ENCODE measurements at places on chromosomes 1 and 21. TPM values are rescaled to one million over a fixed set of nuclear protein-coding genes. Genes with fewer than 3 reads are reported as not detected.

The PLEKHA6 gene
- 20.3 TPM for total RNA-seq

The DPYD gene
- total RNA-seq: 1.7 TPM

The TSPAN2 gene
- total RNA-seq: 1.2 TPM

The MIS18A gene
- total RNA-seq: 16.2 TPM

The OR10J1 gene
- total RNA-seq: not detected

The DCST1 gene
- total RNA-seq: not detected

The CELA3B gene
- total RNA-seq: not detected

The PRSS38 gene
- total RNA-seq: not detected

The MYOG gene
- total RNA-seq: not detected

The TTC22 gene
- total RNA-seq: not detected

The SETSIP gene
- not detected for total RNA-seq

The HSD3B1 gene
- not detected for total RNA-seq

The PAQR7 gene
- total RNA-seq: 3.4 TPM

The LDLRAD2 gene
- 0.12 TPM for total RNA-seq

The OR2L2 gene
- not detected for total RNA-seq
